ENCODE measurements at places on chromosomes 2 and 18. TPM values are rescaled to one million over a fixed set of nuclear protein-coding genes. Genes with fewer than 3 reads are reported as not detected.
A peak's percentile ranks its signal among the peaks of the same experiment; 100 is the strongest.

Gene ALPP
- polyA plus RNA-seq = not detected

Gene PDE11A
- polyA plus RNA-seq = 1.8 TPM

DNA sequence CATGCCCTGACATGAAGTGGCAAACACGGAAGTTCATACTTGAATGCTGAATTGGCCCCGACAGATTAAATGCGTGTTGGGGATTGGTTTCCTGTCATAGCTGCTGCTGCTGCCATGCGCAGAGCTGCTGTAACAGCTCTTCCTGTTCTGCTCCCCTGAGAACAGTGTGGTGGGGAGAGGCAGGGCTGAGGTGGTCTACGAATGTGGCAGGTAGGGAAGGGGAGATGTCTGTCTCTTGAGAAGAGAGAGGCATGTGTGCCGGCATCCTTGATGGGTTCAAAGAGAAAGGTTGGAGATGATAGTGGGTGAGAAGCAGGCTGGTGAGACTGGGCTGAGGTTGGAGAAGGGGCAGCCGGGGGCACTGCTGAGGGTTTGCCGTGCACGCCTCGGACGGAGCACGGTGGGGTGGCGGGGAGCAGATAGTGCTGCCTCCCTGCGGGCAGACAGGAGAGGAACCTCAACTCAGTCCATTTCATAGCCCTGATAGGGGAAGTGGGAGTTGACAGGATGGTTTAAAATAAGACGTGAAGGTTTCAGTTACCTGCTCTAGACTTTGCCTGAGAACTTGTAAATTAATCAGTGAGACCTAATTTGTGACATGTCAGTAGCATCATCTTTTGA, 46.1 kb downstream of the TMEM185B start:
- H3K36me3 ChIP-seq = peaks cover 15% of the 10 kb centered on the region
- no peaks in the 10 kb centered on the region for H3K27me3 ChIP-seq
- no peak overlapping the region for H3K4me3 ChIP-seq
- no peaks in the 10 kb centered on the region for H3K4me1 ChIP-seq

DNA sequence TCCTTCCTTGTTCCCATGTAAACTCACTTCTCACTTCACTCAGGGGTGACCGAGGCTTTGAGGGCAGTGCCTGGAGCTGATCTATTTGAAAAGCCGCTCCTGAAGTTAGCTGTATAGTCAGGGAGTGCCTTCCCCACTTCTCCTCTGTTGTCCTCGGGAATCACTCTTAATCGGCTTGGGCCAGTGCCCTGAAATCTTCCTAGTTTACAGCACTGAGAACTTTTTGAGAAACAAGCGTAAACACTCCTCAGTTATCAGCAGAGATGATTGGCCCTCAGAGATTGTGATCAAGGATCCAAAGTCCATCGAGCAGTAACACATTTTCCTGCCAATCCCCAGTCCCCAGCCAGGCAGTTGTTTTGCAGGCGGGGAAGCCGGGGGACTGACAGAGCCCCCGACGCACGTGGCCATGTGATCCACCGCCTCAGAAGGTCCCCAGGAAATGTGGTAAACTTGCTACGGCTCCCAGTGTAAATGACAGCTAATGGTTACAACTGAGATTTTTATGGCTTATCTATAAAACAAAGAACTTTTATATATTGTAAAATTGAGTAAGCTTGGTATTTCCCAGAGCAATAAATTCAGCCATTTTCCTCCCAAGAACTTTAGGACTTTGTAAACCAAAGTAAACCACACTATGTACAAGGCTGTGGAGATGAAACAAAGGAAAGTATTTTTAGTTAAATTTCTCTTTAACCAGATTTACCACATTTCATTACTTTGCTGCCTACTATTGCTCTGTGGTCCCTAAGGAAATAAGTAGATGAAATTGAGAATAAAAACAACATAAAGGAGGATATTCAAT, 53.5 kb downstream of the C18orf63 start:
- DNase-seq = no peak
- H3K4me3 ChIP-seq = peak overlapping the region; percentile 26
- H3K4me1 ChIP-seq = peaks cover 12% of the 10 kb centered on the region
- H3K27ac ChIP-seq = peak overlapping the region; percentile 69

DNA sequence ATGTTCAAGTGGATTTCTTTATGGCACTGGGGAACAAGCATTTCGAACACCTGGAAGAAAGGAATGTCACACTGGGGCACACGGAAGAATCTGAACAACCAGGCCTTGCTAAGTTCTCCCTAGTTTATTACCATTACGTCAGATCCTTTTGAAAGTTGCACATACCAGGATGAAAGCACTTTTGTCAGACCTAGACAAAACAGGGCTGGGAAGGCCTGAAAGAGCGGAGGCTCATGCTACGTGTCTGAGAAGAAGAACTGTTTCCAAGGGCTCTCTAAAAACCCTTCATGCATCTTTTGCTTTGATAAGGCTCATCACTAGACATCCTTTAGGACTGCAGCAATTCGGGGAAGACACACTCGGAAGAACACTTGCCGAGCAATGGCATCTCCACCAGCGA, 15.4 kb upstream of the SLC25A52 start:
- no peaks in the 10 kb centered on the region for H3K36me3 ChIP-seq
- no peak for DNase-seq
- H3K27me3 ChIP-seq = no peaks in the 10 kb centered on the region

DNA sequence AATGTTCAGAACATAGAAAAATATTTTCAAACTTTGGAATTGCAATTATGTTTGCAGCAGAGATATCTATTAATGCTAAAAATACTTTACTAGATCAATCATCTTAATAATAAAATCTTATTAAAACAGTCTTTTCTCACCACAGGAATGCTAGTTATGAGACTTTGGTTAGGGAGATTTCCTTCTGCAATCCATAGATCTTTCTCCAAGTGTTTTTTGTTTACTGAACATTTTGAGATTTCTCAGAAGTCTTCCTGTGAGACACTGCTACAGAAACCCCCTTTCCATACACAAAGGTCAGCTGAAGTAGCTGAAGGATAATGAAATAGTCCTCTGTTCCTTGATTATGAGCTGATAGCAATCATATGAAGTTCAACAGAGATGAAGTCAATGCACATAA, 59.4 kb upstream of the RAPH1 start:
- DNase-seq = no peak
- no peaks in the 10 kb centered on the region for H3K4me1 ChIP-seq

DNA sequence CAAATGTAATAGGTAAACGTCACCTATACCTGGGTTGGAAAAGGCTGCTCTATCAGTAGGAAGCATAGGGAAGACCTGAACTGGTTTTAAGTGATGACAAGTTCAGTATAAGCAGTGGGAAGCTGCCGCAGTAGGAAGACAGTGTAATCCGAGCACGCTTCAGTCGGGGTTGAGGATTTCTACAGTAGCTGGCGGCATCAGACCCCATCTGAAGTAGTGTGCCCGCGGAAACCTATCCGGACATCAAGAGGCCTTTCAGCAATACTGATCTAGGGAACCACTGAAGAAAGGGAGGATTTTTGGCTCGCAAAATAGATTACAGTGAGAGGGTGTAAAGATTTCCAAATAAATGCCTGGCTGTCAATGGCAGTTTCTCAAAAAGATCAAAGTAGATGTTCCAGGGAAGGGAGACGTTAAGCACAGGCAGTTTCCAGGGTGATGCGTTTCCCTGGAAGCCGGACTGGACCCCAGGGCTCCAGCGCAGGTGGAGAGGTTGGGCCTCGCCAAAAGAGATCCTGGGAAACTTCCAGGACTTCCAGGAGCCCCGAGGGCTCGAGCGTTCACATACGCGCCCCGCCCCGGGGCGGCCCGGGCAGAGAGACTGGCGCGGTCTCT, 5.3 kb downstream of the LOXL3 start:
- H3K4me3 ChIP-seq = peak overlapping the region; percentile 58
- no peak for DNase-seq
- H3K27ac ChIP-seq = no peak overlapping the region
- H3K4me1 ChIP-seq = peaks cover 10% of the 10 kb centered on the region

All from liver (tissue), 10 donors.